Aorta (tissue), 5 donors: ENCODE measurements at places on chromosomes 5 and 9. TPM values are rescaled to one million over a fixed set of nuclear protein-coding genes. Genes with fewer than 3 reads are reported as not detected.

DNA sequence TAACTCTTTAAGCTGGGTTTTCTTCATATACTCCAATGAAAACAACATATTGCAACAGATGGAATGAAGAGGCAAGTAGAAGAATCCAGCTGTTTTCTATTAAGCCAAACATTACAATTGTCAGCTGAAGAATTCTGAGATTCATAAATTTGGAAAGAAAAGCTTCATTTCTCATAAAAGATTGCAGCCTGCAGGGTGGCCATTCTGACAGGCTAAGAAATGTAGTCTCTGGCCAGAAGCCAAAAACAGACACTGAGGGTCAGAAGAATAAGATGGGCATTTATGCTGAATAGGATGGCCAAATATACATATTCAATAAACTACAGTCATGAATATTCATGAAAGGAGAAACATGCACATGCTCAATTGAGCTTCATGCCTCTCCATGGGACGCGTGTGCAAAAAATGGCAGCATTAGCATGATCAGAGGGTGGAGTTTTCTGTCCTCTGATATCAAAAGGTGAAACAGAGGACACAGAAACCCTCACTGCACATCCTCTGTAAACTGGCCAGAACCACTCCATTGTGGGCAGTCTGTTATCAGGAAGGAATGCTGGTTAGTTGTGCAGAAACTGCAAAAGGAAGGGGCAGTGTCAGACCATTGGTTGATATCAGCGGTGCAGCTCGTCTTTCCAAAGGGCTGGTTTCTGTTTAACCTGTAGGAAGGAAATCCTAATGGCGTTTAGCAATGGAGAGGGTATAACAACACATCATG, 50.2 kb downstream of the FXN start:
- DNase-seq = no peak

GRCh38 chr5:141841378-141842180, 36.6 kb downstream of the PCDH1 start:
- DNase-seq = no peak

DNA sequence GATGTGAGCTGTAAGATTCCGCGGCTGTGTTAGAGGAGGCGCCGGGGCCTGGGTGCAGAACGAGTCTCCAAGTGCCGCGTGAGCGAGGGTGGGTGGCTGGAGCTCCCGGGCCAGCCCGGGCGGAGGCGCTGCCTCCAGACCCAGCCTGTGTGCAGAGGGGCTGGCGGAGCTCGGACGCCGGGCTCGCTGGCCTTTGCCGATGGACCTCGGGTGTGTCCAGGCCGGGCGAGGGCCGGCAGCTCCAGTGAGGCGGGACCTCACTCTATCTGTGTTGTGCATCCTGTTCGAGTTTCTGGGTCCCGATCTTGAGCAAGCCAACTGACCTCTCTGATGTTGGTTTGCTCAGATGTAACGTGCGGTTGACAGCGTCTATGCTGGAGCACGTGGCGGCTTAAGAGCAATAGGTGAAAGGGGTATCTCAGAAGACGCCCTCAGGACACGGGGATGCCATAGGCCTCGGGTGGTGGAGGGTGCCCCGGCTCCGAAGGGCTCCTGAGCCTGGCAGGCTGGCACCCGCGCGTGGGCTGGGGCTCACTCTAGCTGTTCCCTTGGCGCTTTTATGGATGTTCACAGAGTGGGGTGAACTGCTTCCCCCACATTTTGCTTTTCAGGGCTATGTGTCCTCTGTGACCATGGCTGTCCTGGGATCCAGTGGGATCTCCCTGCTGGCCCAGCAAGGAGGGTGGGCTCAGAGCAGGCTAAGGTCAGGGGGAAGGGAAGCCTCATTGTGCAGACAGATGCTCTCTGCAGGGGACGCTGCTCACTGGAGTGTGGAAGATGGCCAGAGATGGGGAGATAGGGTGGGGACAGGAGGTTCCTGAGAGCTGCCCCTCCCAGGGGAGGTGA, 69.8 kb downstream of the MRPL36 start:
- DNase-seq = no peak

DNA sequence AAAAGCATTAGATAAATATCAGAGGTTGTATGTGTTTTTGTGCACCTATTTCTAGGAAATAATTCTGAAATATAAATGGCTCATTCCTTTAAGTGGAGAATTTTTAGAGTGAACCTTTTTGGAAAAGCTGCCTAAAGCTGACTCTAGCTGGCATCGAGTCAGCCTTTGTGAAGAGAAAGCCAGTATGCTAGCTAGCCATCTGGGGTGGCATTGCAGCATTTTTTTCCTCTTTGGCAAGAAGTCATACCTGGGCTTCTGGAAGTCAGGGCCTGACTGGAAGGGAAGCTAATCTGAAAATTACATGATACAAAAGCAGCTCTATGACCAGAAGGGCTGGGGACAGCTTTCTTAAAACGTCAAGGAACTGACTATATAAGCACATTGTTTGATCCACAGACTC, 19.7 kb downstream of the ANP32B start:
- DNase-seq = no peak

GRCh38 chr9:84953252-84953773, 283.8 kb downstream of the NTRK2 start:
- no peak for DNase-seq

- DNase-seq = no peak
Measured at GRCh38 chr5:110612794-110613247, 113.7 kb downstream of the TMEM232 start.

GRCh38 chr5:135329913-135330797, 68.9 kb downstream of the MACROH2A1 start:
- no peak for DNase-seq

DNA sequence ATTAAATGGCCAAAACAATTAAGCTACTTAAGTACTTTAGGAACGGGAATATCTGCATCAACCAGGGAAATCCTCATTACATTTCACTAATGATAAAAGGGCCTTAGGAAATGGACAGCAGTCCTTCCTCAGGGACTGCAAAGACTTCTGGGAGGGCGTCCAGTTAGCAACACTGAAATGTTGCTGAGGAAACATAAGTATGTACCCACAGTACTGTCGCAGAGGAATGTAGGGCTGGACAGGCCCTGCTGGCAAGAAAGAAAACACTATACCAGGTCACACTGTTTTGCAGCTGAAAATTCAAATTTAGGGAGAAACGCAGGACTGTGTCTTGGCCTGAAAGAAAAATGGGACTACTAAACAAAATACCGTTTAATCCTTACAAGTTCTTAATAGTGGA, 1.3 kb downstream of the C5orf15 start:
- DNase-seq = no peak

DNA sequence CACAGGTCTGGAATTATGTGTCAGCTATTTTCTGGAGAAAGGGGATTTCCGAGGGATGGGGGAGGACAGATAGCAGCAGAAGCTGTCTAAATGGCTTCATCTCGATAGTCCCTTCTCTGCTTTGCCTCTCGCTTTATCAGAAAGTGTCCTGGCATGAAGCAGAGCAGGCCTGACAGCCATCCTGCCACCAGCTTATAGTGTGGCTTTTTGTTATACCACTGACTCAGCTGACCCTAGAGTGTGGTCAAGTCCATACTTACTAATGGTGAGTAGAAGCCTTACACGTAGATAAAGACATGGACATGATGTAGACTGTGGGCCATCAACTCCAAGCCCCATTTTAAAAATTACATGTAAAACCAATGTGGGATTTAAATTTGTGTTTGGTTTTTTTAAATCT, 50.0 kb downstream of the RCL1 start:
- DNase-seq = no peak

GRCh38 chr5:134227259-134227658, 1.4 kb upstream of the PPP2CA start:
- no peak for DNase-seq

- no peak for DNase-seq
Measured at GRCh38 chr5:176388003-176388443, 375 bp downstream of the NOP16 start.

DNA sequence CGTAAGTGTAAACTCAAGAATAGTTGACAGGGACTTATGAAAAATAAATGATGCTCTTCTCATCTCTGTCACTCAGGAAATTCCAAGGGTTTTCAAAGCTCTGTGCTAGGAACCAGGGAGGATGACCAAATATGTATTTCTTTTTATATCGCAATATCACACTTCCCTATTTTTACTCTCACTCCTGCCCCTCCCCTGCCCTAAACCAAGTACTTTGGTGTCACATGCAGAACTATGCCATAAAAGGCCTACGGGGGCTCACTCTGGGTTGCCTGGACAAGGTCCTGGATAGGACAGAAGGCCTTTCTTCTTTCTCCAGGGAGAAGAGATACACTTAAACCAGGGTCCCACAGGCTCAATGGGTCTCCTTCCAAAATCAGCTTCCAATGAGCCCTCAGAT, 8.3 kb upstream of the RETREG1 start:
- DNase-seq = no peak

PRRT1B gene
- not detected for polyA plus RNA-seq

FREM1 gene
- polyA plus RNA-seq = 6.9 TPM

BRINP1 gene
- 5.0 TPM for polyA plus RNA-seq

SLC46A2 gene
- polyA plus RNA-seq = not detected

DBH gene
- not detected for polyA plus RNA-seq
